ENCODE measurements at places on chromosomes 6 and 20.

GRCh38 chr6:83430611-83431544 is at the start of gene ME1:
Gene ME1, minus strand, starts transcription at chr6:83431051. Its CDS starts 97 bp downstream, at chr6:83430954.
- DNase-seq: no peak

- DNase-seq: no peak
Measured at GRCh38 chr6:156883497-156884252, 106.5 kb downstream of the ARID1B start.

- no peak for DNase-seq
Measured at GRCh38 chr6:117550078-117550600, 52.2 kb downstream of the GOPC start.

DNA sequence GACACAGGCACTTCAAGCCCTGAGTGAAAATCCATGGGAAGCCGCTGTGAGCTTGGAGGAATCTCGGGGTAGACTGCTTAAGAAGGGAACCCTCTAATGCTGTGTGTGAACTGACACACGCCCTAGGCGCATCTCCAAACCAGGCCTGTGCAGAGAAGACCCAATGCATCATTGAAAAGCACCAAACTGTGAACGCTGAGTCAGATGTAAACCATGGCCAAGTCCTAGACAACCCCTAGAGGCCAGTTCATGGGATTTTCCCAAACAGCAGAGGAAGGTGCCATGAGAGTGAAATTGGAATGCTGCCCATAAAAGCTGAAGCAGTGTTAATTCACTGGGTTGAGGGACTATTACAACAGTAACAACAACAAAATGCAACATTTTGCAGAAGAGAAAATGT is 296.5 kb downstream of the SMOC2 start:
- DNase-seq: no peak

DNA sequence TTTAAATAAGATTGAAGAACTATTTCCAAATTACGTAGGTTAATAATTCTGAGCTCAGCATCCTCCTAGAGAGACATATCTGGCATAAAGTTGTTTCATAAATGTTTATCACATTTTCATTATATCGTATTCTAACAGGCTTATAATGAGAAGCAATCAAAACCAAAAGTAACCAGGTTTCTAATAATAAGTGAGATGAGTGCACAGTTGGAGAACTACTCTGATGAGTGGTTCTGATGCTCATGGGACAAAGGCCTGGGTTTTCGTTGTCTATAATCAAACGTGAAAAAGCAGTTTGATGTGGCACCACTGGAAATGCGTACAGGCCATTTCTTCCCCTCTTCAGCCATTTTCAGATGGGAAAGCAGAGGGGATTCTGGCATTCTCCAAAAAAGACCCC is 4.7 kb upstream of the SERPINB6 start:
- no peak for DNase-seq

DNA sequence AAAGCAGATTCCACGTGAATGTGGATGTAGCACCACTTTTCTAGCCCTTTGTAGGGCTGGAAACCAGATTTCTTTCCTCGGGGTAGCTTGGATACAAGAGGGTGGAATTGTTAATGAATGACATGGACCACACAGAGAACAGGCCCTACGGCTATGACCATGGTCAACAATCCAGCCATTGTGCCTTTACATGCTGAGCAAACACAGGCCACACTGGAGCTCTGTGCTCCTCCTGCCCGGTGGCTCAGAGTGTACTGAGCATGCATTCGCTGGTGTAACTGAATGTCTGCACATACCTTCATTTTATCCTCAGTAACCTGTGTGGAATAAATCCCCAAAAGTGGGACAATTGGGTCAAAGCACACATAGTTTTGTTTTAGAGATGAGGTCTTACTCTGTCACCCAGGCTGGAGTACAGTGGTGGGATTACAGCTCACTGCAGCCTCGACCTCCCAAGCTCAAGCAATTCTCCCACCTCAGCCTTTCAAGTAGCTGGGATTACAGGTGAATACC is 32.8 kb downstream of the LRP11 start:
- DNase-seq: no peak

DNA sequence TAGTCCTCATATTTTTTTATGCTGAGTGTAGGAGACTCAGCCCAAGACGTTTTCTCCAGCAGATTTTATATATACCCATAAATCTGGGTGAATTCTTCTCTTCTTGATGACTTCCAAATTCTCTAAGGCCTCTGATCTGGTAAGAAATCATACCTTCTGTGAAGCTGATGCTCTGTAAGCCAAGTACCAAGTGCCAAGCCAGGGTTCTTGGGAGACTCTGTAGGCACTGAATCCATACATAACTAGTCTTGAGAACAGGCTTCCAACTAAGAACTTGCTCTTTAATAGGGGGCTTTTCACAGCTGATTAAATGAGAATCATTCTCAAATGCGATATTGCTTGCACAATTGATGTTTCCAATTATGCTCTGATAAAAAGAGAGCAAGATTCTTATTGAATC is 87.6 kb downstream of the PRKN start:
- DNase-seq: no peak

DNA sequence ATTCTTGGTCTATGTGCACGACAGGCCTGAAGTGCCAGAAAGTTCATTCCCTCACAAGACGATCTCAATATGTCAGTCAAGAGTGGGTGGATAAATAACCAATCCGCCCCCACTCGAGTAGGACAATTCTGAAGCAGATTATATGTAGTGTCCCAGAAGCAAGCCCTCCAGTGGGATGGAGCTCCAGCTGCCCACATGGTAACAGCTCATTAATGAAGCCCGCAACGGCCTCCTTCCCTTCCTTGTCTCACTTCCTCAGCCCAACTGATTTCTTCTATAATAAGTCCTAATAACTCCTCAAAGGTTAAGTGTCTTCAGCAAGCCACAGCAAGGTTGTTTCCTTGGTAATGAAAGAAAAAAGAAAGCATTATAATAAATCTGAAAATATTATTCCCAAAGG is 82.1 kb upstream of the F13A1 start:
- DNase-seq: no peak

DNA sequence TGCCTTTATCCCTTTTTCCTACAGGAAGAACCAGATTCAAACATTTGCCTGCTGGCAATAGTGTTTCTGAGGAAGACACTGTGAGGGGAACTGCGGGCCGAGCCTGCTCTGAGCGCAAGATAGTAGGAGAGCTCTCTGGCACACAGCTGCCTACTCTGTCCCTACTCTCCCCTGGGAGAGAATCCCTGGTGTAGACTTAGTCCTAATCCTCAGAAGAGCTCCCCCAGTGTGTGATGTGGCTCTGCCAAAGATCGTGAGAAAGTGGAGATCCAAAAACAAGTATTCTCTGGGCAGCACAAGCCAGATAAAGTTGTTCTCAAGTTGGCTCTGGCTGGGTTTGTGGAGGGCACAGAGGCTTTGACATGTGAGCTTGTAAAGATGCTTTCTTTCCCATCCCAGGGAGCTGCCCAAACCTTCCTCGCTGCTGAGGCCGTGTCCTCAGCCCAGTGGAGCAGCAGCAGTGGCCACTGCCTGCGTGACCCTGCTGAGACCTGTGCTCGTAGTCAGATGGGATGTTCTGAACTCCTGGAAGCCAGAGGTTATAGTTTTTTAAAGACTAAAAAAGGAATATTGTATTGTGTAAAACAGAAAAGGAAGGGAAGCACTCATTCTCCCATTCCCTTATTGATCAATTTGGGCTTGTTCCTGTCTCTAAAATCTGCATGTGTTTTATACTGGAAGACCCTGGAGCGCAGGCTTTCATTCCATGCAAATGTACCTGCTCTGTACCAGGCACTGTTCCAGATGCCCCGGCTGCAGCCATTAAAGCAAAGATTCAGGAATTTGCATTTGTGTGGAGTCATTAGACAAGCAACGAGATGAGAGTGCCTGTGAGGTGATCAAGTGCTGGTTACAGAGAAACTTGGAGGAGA is 30.7 kb downstream of the PNLDC1 start:
- DNase-seq: no peak

DNA sequence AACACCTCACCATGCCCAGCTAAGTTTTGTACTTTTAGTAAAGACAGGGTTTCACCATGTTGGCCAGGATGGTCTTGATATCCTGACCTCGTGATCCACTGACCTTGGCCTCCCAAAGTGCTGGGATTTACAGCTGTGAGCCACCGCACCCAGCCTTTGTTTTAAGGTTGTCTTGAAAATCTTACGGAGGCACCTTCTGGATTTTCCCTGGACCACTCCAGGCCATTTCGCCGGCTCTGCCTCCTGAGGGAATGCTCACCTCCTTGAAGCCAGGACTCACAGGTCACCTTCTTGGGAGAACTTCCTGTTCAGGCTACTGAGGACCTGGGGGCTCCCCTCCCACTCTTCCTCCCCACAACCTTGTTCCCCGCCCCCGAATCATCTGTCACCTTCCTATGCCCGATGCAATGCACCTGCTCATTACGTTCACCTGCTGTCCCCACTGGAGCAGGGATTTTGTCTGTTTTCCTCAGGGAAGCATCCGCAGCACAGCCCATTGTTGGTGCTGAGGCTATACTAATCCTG is 19.4 kb upstream of the RAET1L start:
- no peak for DNase-seq

DNA sequence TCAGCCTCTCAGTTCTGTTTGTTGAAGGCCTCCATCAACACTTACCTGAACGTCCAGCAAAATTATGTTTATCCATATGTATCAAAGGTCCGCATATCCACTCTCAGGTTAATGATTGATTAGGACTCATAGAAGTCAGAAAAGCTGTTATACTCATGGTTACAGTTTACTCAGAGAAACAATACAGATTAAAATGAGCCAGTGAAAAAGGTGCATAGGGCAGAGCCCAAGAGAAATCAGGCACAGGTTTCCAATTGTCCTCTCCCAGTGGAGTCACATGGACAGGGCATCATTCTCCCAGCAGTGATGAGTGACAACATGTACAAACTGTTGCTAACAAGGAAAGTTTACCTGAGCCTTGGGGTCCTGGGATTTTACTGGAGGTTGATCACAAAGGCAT is 36.2 kb downstream of the THEMIS start:
- no peak for DNase-seq

DNA sequence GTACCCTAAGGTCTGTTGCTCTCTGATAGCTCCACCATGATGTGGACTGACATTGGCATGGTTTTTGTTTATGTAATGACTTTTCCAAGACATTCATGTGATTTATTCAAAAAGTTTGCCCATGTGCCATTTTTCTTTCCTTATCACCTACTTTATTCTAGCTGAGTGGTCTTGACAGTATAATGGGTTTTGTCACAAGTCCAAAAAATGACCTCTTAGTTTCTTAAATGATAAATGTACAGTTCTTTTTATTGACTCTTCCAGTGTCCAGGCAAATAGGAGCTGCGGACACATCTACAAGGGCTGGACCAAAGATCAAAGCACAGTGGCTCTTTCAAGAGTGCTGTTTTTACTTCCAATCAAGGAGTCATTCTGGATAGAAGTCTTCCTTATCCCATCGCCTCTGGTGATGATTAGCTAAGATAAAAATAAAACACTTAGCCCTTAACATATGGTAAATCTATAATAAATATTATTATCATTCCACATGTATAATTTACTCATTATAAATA is 141.4 kb downstream of the MMUT start:
- no peak for DNase-seq

DNA sequence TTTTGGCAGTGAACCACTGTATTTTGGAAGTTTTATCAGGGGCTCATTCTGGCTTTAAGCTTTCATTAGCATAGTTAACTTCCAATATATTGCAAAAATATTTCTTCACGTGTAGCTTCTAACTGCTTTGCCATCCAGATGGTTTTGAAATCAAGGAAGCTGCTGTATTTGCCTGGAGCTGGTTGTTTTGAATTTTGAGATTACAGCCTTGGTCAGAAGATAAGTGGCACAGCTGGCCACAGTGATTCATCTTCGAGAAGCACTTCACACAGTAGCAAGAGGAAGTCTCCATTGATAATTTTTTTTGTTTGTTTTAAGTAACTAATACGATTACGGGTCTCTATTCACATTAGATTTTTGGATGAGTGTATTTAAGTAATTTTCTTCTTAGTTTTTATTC is 3.8 kb downstream of the APCDD1L start:
- DNase-seq: no peak

- DNase-seq: no peak
Measured at GRCh38 chr6:134520181-134521115, 202.5 kb upstream of the SGK1 start.

DNA sequence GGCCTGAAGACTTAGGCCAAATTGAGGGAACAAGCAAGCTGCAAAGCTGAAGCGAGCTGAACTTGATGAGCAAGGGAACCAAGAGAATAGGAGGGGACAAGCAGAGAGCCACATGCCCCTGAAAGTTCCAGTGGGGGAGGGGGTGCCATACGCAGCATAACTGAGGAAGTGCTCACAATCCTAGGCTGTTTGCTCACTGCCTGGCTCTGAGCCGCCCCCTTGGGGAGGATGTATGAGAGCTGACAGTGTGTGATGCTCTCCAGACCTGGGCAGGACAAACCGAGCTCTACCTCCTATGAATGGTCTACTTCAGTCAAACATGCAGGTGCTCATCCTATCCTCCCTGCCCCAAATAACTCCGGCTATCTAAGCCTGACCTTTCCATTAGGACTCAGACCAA is 52.1 kb downstream of the FAXC start:
- no peak for DNase-seq

DNA sequence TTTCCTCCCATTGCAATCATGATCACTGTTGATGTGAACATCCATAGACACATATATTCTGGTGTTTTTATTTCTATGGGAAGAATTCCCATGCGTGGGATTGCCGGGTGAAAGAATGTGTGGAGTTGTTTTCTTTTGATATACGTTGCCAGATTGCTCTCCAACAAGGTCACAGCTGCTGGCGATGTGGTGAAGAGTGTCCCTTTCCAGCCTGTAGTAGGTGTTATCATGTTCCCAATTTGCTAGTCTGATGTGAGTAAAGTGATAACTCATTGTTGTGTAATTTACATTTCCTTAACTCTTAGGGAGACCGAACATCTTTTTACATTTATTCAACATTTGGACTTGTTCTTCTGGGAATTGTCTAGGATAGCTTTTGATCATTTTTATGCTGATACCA is 14.5 kb upstream of the ELMO2 start:
- no peak for DNase-seq

GRCh38 chr20:37657924-37658804 is 35.7 kb upstream of the CTNNBL1 start:
- no peak for DNase-seq

DNA sequence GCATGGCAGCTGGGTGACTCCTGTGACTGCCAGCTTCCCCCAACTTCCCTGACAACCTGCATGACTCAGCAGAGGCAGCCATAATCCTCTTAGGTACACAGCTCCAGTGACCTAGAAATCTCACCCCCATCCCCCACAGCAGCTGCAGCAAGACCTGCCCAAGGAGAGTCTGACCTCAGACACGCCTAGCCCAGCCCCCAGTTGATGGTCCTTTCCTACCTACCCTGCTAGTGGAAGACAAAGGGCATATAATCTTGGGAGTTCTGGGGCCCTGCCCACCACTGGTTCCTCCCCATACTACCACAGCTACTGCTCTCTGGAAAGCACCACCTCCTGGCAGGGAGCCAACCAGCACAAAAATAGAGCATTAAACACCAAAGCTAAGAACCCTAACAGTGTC is 90.2 kb downstream of the F13A1 start:
- DNase-seq: no peak

DNA sequence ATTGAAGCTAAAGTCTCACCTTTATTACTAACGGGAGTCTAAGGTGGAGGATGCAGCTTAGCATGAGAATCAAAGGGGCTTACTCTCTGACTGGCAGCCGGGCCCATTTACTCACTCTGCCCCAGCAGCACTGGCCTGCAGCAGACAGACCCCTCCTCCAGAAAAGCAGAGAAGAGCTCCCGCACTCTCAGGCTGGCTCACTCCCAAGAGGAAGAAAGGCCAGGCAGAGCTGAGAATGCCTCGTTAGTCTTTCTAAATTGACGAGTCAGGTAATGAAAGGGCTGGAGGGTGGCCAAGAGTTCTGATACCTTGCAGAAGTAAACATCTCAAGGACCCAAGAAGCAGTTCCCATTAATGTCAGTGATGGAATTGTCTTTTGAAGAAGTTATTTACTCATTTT is 44.5 kb upstream of the IL20RA start:
- DNase-seq: no peak

Measured in cortex of kidney (tissue), 1 donor.